ENCODE measurements at places on chromosomes 12 and 14. TPM values are rescaled to one million over a fixed set of nuclear protein-coding genes. Genes with fewer than 3 reads are reported as not detected.
A peak's percentile ranks its signal among the peaks of the same experiment; 100 is the strongest.

DNA sequence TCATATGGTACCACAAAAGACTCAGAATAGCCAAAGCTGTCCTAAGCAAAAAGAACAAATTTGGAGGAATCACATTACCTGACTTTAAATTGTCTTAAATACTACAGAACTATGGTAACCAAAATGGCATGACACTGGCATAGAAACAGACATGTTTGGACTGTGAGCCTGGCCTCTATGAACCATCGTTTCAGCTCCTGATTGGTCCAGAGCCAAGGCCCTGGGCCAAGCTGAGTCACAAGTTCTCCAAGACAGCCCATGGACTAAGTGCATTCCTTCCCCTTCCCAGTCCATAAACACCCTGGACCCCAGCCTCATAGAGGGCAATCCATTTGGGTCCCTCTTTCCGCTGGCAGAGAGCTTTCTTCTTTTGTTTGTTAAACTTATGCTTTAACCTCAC, 12.1 kb upstream of the PRR4 start:
- DNase-seq = peak; percentile 31

DNA sequence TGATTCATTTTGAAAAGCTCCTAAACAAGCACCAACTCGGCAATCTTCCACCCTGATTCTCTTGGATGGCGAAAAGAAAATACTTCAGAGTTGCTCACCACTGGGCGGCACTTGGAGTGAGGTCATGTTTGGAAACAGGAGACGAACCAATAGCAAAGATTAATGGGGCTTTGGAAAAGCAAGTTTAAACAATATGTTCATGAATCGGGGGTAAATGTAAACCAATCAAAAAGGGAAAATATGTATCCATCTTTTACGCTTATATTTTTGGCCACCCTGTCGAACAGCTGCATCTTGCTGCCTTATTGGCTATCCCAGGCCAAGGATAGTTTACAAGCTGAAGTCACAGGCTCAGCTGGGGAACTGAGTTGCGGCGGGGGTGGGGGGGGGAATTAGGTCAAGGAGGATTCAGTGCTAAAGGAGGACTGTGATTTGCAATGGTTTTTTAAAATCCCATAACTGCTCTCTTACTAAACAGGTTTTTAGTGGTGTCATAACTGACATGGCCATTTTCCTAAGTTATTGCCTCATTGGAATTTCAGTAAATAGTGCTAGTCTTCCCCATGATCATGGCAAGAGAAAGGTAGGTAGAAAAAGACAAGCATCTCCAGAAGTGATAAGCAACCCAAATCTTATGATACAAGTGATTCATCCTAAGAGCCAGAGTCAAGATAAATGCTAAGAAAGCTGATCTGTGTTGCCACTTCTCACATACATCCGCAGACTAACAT, 210.6 kb downstream of the PHLDA1 start:
- no peak for DNase-seq

DNA sequence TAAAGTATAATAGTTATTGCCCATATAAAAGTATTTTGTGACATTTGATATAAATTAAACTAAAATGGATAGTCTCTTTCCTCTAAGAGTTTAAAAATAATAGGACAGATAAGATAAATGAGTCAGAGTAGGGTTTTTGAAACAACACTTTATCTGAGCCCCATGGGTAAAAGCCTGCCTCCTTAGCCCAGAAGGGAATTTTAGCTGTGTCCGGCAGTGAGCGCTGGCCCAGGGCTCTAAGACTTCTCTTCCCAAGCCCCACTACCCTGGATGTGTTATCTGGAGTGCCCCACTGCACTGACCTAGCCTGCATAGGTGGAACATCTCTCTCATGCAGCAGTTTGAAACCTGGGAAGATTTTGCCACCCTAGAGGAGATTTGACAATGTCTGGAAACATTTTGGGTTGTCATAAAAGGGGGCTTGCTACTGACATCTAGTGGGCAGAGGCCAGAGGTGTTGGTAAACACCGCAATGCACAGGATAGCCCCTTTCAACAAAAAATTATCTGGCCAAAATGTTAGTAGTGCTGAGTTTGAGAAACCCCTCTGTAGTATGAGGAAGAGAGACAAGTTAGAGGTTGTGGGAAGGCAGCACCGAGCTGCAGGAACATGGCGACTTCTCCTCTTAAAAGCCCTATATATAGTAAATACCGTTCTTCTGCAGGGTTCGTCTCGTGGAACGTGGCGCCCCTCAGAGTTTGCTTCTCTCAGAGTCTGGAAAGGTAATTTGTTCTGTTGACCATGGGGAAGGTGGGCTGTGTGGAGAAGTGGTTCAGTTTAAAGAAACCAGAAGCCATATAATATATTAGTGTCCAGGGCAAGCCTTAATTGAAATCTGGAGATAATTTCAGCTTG, 29.3 kb upstream of the ATF1 start:
- peak; percentile 37 for DNase-seq

GRCh38 chr14:63717702-63718101, 10.2 kb downstream of the SGPP1 start:
- DNase-seq = peak; percentile 13

DNA sequence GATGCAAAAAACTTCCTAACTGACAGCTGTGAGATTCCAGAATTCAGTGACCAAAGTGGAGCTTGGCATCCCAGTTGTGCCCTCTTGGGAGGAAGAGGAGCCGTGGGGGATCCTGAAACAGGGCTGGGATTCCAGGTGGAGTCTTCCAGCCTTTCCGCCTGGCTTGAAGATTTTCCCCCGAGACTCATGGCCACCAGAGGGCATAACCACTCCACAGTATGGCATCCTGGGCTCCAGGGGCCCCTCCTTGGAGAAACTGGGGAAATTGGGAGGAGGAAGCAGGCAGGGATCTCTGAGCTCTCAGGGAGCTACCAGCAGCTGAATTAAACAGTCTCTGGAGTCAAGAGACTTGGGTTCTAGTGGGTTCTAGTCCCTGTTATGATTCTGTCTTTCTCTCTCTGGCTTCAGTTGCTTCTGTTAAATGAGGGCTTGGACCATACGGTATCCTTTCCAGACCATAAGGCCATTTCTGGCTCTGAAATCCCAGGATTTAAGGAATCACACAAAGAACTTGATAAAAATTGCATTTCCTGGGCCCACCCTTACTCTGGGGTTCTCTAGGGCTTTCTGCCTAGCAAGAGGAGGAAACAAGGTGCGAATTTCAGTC, 2.6 kb upstream of the TAMALIN start:
- peak; percentile 41 for DNase-seq

GRCh38 chr14:106802413-106803364, 1276.3 kb downstream of the TMEM121 start:
- DNase-seq = no peak

- no peak for DNase-seq
Observed at GRCh38 chr14:98785578-98785977, 486.4 kb downstream of the BCL11B start.

DNA sequence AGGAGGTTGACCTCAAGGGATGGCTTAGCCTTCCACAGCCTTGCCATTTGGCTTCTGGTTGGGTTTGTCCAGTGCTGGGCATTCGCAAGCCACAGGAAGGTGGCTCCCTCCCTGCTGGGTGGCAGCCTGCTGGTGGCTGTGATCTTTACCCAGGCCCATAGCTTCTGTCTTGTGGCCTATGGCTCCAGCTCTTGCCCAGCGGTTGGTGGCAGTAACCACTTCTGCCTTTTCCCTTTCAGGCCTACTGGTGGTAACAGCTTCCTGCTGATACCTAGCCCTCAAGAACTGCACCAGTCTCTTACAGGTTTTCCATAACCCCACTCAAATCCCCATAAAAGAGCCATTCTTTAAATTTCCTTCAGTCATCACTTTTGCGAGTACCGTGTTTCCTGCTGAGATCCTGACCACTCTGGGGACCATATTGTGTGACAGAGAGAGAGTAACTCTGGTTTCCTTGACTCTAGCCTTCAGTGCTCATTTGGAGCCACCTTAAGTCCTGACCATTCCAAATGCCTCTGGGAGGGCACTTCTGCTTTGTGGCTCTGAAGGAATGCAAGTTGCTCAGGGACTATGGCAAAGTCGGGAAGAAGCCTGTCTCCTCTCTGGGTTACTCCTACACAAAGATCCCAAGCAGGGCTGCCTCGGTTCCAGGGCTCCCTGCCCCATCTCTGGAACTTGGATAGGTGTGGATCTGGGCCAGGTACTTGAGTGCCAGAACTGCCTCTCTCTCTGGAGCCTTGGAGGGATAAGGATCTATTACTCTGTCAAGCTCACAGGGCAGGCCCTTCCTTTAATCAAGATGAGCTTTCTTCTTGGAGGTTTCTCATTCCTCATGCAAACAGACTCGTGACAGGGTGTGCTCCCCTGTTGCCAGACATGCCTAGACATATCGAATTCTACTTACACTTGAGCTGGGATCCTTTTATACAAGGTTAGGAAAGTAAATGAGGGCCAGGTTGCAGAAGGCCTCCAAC, 2.9 kb upstream of the NYNRIN start:
- no peak for DNase-seq

DNA sequence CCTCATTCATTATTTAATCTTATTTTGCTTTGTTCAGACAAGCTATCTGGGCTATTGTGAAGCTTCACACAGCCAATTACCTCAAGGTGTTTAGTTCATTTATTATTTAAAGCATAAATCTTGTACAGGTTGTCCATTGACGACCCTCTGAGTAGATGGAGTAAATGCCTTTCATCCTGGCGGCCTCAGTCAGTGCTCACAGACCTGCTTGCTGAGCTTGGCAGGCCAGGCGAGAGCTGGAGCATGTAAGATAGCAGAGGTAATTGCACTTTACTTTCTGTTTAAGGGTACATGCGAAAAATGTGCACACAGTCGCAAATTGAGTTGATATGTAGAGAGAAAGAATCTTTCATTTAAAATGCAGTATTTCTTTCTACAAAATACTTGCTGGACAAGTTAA, 224.4 kb downstream of the NPAS3 start:
- DNase-seq = no peak

GRCh38 chr12:114976372-114976771, 292.4 kb upstream of the TBX3 start:
- no peak for DNase-seq

GRCh38 chr12:94994312-94994711, 9.2 kb downstream of the NDUFA12 start:
- DNase-seq = peak; percentile 88

- DNase-seq = peak; percentile 29
Observed at GRCh38 chr14:23028799-23029198, 5.9 kb downstream of the PSMB5 start.

GRCh38 chr12:98578821-98579220, 14.7 kb upstream of the SLC25A3 start:
- peak; percentile 65 for DNase-seq

DNA sequence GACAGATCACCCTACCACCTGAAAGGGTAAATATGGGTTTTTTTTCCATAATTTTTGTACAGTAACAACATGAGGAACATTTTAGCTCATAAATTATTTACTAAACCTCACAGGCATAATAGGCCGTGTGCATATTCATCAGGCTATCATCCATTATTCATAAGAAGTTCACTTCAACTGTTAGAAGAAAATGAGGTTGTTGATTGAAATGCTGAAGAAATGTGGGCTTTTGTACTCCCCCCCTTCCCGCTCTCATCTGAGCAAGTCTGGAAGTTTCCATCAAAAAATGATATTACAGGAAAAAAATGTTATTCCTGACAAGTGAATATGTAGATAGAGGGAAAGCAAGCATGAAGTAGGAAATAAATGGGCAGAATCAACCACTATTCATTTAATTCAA, 7.9 kb upstream of the POU6F1 start:
- no peak for DNase-seq

- no peak for DNase-seq
Observed at GRCh38 chr12:59859171-59859510, 263.3 kb downstream of the SLC16A7 start.

- DNase-seq = no peak
Observed at GRCh38 chr14:100443603-100444002, 120.5 kb downstream of the SLC25A47 start.

GRCh38 chr12:111826316-111826715, 15.7 kb upstream of the MAPKAPK5 start:
- no peak for DNase-seq

DNA sequence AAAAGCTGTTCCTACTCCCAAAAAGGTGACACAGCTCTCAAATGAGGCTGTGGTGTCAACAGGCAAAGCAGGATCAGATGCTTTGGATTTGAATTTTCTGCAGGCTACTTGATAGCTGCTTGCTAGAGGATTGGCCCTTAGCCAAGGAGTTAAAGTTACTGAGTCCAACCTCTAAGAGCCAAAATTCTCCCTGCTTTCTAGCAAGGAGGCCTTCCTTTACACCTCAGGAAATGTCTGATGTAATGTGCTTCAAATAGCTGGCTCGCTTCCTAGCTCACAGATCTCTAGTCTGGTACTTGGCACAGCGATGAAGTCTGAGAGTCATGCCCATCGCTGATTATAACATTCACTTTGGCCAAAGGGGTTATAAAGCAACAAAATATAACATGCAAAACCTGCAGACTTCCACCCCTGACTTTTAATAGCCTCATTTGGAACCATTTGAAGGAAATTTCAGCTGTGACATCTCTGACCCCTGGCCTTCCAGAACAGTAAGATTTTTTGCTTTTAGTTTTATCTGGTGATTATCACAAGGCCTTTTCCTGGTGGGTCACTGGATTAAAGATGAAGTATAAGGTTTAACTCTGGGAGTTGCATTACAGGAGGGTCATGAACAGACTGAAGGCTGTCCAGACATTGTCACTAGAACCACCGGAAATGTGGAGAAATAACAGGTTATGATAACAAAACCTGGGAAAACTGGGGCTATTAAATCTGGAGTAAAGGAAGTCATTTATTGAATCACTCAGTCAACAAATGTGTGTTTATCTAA, 189.7 kb downstream of the EPS8 start:
- peak; percentile 58 for DNase-seq

DNA sequence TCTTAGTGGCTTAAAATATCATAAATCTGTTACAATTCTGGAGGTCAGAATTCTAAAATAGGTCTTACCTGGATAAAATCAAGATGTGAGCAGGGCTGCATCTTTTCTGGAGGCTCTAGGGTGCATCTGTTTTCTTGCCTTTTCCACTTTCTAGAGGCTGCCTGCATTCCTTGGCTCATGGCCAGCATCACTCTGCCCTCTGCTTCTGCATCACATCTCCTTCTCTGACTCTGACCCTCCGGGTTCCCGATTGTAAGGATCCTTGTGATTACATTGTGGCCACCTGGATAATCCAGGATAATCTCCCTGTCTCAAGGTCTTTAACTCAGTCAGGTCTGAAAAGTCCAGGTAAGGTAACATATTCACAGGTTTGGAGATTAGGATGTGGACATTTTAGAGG, 11.0 kb upstream of the BMP4 start:
- DNase-seq = no peak

DNA sequence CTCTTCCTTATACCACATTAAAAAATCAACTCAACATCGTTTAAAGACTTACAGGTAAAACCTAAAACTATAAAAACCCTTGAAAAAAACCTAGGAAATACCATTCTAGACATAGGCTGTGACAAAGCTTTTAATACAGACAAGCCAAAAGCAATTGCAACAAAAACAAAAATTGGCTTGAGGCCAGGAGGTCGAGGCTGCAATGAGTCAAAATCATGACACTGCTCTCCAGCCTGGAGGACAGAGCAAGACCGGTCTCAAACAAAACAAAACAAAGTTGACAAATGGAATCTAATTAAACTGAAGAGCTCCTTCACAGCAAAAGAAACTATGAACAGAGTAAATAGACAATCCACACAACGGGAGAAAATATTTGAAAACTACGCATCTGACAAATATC, 1057.8 kb downstream of the FSCB start:
- DNase-seq = no peak

The SP7 gene
- 0.10 TPM for total RNA-seq

The PLA2G1B gene
- total RNA-seq = not detected

The INHBE gene
- 1.4 TPM for total RNA-seq

The KCNH3 gene
- 5.2 TPM for total RNA-seq

The HOXC10 gene
- total RNA-seq = 2.7 TPM

The HPD gene
- total RNA-seq = 0.47 TPM

The AP4S1 gene
- 8.0 TPM for total RNA-seq

The ETFRF1 gene
- 7.6 TPM for total RNA-seq

The MAP1LC3B2 gene
- not detected for total RNA-seq

The RERG gene
- not detected for total RNA-seq

The C12orf60 gene
- total RNA-seq = 1.7 TPM

The KITLG gene
- 9.5 TPM for total RNA-seq

All from HT1080 (cell line).